Jurkat, Clone E6-1 (cell line): ENCODE measurements at places on chromosomes 6 and 20.

GRCh38 chr6:85865420-85866369, 223.0 kb upstream of the SYNCRIP start:
- DNase-seq: peak; percentile 37

DNA sequence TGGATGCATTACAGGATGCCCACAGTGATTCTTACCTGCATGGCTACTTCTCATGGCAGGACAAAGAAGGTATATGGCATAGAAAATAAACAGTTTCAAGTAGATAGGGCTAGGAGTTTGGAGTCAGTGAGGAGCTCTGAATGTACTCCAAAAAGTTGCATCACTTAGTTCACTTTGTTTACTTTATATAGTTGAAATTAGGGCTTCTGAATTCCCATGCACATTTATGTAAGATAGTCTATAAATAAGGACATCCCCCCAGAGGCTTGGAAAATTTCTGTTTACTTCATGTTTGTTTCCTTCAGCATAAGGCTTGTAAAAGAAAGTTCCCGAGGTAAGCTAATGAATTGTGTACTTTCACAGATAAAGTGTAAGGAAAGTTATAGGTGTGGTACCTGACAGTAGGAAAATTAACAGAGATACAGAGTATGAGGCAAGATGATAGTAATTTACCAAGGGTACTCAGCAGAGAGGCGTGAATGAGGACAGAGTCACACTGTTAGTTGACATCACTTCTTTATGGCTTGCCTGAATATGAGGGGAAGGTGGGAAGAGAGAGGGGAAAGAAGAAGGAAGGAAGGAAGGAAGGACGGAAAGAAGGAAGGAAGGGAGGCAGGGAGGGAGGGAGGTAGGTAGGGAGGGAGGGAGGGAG, 51.1 kb downstream of the ADTRP start:
- DNase-seq: no peak

DNA sequence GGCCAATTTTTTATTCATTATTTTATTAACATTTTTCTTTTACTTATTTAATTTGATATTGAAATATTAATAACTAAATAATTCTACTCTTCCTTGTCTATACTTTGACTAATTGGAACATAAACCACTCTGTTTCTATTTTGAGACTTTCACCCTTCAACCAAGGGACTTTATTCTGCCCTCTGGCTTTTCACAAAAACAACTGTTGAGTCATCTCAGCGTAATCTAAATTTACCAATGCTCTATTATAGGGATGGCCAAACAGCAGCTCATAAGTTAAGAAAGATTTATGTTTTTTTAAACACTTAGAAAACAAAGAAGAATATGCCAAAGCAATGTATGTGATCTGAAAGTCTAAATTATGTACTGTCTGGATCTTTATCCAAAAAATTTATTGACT, 46.7 kb downstream of the DOP1A start:
- DNase-seq: no peak

DNA sequence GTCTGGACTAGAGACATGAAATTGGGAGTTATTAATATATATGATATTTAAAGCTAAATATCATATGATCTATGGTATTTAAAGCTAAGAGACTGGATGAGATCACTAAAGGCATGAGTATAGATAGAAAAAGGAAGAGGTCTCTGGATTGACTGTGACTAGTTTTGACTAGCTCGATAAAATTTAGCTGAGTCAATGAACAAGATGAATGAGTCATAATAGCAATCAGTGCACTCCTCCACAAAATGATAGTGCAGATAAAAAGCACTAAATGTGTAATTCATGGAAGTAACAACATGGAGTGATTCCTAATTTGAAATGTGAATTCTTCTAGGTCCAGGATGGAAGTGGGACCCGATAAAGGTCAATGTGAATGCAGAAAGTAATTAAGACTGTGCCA, 127.4 kb downstream of the PFDN4 start:
- DNase-seq: no peak
